ENCODE measurements at places on chromosomes 6 and 20. TPM values are rescaled to one million over a fixed set of nuclear protein-coding genes. Genes with fewer than 3 reads are reported as not detected.

The DDR1 gene
- 241 TPM for total RNA-seq

GRCh38 chr20:19823971-19824370 lies 65.9 kb downstream of the RIN2 start:
- no peak overlapping the region for H3K4me3 ChIP-seq
- H3K4me1 ChIP-seq: no peaks in the 10 kb centered on the region
- peaks cover 2% of the 10 kb centered on the region for H3K36me3 ChIP-seq
- H3K27me3 ChIP-seq: no peaks in the 10 kb centered on the region
- no peak overlapping the region for H3K27ac ChIP-seq
- DNase-seq: no peak

- no peak overlapping the region for H3K4me3 ChIP-seq
- no peaks in the 10 kb centered on the region for H3K27me3 ChIP-seq
- H3K36me3 ChIP-seq: no peaks in the 10 kb centered on the region
- DNase-seq: peak; percentile 64
- H3K4me1 ChIP-seq: peaks cover 11% of the 10 kb centered on the region
Observed at GRCh38 chr6:2920671-2921112, 17.6 kb upstream of the SERPINB9 start.

GRCh38 chr6:44995486-44996132 lies 332.5 kb upstream of the RUNX2 start:
- H3K27me3 ChIP-seq: no peaks in the 10 kb centered on the region
- H3K27ac ChIP-seq: no peak overlapping the region
- no peak overlapping the region for H3K4me3 ChIP-seq
- H3K36me3 ChIP-seq: no peaks in the 10 kb centered on the region
- H3K4me1 ChIP-seq: no peaks in the 10 kb centered on the region

The DYNLT2 gene
- total RNA-seq: 1.5 TPM

The OPRM1 gene
- total RNA-seq: not detected

The MOXD1 gene
- total RNA-seq: 1.3 TPM

Measured in endodermal cell (in vitro differentiated cells).